ENCODE measurements at places on chromosomes 7 and 10.

DNA sequence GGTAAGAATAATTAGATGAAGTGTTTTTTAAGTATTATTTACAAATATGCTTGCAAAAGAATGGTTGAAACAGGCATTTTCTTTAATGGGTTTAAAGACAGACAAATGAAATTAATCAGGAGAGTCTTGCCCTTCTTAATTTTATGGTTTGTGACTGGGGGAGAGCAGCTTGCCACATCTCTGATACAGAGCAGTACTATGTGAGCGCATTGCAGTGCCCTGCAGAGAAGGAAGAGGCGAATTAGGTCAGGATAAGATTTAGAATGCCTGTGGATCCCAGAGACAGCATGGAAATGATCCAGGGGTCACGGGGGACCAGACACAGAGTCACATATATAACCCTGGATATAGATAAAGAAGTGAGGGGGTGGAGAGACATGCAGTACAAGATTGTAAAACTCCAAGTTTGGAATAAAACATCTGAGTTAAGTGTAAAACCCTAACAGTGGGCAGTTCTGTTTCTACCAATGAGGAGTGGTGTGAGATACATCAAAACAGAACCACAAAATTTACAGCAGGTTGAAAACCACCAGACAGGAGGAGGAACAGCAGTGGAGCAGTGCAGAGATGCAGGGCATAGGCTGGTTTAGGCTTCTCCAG is 125.5 kb downstream of the FAM204A start:
- DNase-seq = no peak

GRCh38 chr10:24973163-24973562 is 20.8 kb upstream of the PRTFDC1 start:
- no peak for DNase-seq

- DNase-seq = no peak
These were observed 136.0 kb downstream of the COL28A1 start for GRCh38 chr7:7399707-7400106.

DNA sequence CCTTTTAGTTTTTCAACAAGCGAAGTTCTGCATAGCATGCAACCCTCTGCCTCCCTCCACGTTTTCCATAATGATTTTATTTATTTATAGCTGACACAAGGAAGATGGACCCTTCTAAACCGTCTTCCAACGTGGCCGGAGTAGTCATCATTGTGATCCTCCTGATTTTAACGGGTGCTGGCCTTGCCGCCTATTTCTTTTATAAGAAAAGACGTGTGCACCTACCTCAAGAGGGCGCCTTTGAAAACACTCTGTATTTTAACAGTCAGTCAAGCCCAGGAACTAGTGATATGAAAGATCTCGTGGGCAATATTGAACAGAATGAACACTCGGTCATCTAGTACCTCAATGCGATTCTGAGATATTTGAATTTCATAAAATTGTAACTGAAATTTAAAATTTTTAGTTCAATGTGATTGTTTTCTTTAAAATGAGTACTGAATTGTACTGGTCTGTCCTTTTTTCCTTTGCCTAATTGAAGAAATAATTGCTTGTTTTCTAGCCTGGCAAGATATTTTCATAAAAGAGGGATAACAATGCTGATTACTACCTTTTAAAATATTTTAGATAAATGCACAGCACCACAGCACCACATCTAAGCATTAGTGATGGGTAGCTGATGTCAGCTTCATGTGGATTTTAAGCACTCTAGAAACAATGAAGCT is 41.5 kb upstream of the SLC39A12 start:
- no peak for DNase-seq

DNA sequence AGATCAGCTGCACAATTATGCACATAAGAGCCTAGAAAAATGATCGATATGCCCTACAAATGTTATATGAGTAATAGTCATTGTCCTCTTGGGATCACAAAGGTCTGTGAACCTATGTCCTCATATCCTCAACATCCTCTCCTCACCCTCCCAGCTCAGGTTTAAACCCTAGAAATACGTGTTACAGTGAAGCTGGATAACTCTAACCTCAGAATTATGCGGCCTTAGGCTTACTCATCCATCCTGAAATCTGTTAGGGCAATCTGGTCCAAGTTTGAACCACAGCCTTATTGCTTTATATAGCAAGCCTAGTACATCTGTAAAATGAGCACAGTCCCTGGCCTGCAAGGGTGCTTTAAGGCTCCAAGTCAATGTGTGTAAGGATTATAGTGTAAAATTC is 84.2 kb upstream of the FRMD4A start:
- DNase-seq = no peak
